Fibroblast of skin of left biceps (primary cell): ENCODE measurements at places on chromosomes 11 and 22.

- no peak for DNase-seq
These were observed 13.5 kb downstream of the RSF1 start for GRCh38 chr11:77806993-77807392.

DNA sequence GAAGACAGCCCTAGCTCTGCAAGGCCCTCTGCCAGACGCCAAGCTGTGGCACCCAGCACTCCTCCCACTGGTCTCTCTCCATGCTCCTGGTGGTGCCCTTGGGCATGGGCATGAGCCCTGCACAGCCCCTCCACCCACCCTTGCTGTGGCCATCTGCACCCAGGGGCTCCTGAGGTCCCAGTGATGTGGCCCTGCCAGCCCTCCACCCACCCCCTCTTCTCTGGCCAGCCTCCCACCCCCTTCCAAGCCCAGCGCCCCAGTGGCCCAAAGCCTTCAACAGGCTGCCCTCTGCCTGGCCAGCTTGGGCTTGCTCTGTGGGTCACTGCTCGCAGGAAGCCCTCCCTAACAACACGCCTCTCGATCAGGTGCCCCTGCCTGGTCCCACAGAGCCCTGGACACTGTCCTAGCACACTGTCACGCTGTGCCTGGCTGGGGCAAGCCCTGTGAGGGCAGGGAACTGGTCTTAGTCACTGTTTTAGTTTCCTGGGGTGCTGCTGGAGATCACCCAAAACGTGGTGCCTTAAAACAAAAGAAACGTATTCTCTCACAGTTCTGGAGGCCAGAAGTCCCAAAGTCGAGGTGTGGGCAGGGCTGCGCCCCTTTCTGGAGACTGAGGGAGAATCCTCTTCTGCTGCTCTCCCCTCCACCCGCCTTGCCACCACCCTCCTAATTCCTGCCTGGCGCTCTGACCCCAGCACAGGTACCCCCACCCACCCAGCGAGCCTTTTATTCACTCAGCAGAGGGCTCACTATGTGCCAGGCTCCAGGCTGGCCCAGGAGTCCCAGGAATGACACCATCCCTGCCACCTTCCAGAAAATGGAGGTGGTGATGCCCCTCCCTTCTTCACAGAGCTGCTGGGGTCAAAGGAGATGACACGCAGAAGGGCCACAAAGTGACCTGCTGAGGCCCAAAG, 14.7 kb downstream of the SULT4A1 start:
- no peak for DNase-seq

- no peak for DNase-seq
These were observed 16.3 kb downstream of the LDHAL6A start for GRCh38 chr11:18471995-18472394.

DNA sequence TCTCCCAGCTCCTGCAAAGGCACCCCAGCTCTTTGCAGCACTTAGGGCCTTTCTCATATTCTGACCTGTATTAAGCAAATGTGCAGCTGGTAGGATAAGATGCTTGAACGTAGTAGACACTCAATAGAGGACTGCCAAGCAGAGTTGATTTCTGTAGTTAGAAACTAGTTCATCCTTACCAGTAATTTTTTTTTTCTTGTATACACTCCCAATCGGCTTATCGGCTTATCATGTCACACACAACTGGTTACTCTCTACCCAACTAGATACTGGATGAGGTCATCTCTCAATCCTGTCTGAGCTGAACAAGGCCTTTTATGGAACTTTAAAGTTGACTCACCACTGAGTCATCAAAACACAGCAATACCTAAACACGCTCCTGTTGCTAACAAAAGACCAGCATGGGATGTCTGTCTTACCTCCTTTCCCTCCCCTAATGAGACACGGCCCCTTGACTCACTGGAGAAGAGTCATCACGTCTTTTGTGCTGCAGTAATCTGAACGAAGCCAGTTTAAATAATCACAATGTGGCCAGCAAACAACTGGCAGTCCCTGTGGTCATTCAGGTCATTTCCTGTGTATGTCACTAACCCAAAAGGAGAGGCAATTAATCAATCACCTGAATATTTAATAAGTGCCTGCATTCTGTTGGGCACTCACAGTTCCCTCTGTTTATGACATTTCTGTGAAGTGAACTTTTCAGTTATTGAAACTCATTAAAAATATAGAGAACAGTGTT, 7.5 kb upstream of the WEE1 start:
- peak; percentile 99 for DNase-seq

DNA sequence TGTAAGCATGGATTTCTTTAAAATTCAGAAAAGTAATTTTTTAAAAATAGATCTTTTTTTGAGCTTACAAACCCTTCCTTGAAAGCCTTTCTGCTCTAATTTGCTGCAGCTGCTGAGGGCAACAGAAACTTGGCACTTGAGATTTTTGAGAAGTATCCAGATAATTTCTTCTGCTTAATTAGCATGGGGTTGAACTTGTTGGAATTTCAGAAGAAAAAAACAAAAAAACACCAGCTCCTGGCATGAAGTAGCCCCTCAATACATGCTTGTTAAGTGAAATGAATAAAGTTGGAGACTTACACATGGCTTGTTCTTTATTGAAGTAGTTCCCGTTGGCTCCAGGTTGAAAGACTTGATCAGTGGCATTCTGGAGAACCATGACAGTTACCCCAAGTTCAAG, 331.4 kb upstream of the RAG2 start:
- no peak for DNase-seq

- DNase-seq: no peak
These were observed 87.8 kb upstream of the NNMT start for GRCh38 chr11:114208377-114208776.

DNA sequence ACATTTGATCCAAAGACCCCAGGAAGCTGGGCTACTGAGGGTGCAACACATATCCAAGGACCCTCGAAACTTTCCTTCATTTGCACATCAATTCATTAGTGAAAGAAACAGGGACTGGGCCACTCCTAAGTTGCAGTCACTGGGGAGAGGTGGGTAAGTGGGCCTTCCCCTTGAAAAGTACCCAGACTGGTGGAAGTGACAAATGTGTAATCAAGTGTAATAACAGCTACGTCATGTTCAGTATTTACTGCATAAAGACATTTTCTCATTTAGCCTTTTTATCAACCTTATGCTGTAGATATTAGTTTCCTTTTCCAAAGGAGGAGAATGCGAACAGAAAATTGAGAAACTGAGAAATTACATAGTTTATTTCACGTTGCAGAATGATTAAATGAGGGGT, 101.9 kb upstream of the OLFML1 start:
- DNase-seq: no peak

DNA sequence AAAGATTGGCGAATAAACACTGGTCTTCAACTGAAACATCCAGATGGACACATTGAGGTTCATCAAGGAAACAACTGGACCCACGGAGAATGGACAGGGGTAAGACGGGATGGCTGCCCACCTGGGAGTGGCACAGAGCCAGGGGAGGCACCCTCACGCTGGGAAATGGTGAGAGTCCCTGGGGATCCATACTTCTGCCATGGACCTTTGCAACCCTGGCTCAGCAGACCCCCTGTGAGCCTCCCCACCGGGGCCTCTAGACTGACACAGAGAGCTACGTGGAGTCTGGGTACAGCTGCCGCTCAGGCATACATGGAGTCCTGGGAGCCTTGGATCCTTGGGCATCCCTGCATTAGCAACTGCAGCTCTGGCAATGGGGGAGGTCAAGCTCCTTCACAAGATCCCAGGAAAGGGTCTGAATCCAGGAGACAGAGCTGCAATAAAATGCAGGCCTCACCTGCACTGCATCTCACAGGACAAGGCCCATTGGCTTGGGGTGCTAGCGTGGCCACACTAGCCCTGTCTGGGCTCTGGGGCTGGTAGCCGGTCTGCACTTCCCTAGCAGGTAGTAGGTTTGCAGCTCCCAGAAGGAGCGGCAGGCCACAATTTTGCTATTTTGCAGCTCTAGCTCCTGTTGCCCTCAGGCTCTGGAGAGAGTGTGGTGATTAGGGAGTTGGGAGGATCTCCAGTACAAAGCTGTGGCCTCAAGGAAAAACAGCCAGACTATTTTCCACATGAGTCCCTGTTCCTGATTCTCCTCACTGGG, 496.4 kb upstream of the LRRC4C start:
- DNase-seq: no peak

DNA sequence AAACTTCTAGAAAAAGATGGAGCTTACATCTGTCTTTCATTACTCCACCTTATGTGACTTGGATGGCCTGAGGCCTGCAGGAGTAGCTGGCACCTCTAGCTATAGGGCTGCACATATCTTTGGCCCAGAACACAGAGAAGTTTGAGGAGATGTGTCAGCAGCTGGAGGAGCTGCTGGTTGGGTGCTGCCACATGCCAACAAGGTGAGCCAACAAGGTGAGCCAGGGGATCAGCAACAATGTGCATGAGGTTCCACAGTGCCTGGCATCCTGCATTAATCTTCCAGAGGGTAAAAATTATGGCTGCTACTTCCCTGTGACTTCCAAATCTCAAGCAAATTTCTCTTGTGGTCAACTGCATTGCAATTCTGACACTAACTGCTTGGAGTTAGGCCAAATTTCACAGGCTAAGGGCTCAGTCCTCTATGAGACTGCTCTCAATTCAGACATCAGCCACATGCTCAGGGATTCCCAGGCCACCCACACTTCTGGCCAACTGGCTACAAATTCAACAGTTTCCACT, 16.0 kb downstream of the RBM7 start:
- DNase-seq: no peak

DNA sequence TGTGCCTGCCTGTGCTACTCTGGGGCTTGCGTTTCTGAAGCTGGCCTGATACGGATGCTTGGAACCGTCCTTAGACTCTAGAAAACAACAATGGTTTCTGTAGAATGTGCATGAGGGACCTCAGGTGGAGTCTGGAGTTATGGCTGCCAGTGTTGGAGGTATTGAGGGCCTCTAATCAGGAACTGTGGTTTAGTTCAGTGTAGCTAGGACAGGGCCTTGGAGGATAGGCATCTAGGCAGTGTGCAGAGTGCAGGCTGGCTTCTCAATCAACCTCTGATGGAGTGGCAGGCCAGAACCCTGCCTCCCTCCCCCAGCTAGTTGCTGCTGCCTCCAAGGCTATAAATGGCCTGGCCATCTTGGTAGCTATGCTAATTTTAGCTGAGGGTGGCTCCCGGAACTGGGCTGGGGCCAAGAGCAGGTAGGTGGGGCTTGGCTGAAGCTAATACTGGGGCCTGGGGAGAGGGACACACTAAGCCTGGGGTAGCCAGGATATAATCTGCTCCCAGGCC, 4.0 kb downstream of the STIM1 start:
- DNase-seq: no peak

DNA sequence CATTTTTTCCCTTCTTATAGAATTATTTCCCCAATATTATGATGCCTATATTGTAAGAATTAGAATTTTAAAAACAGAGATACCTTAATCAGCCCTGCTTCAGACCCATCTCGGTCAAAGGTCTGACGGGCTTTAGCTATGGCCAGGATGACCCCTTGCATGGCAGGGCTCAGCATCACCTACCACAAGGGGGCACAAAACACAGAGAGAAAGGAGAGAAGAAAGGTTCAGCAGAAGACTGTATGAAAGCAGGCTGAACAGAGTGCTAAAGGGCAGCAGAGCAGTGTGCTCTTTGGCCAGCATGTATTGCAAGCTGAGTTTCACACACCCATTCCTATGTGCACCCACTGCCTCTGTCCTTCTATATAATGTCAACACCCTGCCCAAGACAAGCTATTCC, 26.8 kb downstream of the CLDN25 start:
- DNase-seq: no peak

GRCh38 chr11:33742249-33742851, 6.1 kb upstream of the CD59 start:
- no peak for DNase-seq

DNA sequence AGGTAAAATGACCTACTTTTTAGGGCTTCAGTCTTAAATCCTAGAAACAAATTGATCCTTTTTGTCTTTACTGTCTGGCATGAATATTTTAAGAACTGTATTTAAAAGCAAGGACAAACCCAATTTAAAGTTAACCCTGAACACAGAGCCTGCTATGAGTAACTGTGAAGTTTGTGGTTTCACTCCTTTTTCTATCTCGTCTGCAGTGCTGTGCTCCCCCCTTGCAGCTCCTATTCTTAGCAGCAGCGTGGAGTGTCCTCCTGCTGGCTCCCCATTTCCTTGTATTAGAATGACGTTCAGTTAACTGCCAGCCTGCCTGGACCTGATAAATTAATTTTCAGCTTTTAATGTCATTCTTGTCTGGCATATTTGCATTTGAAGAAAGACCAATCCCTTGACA, 40.0 kb upstream of the LRRC4C start:
- DNase-seq: no peak

DNA sequence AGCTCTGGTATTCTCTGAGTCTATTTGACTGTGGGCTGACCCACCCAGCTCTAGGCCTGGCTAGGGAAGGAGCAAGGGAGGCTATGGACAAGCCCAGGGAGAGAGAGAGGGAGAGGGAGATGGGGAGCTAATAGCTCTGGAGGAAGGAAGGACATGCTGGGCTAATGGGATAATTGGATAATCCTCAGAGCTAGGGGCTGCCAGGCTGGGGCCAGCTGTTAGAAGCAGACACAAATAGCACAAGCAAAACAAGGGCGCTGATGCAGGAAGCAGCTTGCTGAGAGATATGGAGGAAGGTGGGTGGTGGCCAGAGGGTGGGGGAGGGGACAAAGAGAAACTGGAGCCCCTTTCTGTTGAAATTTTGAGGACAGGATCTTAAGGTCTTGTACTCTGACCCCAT, 23.2 kb downstream of the ADORA2A start:
- DNase-seq: no peak

- DNase-seq: no peak
These were observed 7.0 kb upstream of the NEFH start for GRCh38 chr22:29473001-29473400.

- DNase-seq: peak; percentile 80
These were observed 1.6 kb downstream of the PIM3 start for GRCh38 chr22:49962012-49962750.

- no peak for DNase-seq
These were observed 2.8 kb downstream of the GRK3 start for GRCh38 chr22:25567251-25567675.

DNA sequence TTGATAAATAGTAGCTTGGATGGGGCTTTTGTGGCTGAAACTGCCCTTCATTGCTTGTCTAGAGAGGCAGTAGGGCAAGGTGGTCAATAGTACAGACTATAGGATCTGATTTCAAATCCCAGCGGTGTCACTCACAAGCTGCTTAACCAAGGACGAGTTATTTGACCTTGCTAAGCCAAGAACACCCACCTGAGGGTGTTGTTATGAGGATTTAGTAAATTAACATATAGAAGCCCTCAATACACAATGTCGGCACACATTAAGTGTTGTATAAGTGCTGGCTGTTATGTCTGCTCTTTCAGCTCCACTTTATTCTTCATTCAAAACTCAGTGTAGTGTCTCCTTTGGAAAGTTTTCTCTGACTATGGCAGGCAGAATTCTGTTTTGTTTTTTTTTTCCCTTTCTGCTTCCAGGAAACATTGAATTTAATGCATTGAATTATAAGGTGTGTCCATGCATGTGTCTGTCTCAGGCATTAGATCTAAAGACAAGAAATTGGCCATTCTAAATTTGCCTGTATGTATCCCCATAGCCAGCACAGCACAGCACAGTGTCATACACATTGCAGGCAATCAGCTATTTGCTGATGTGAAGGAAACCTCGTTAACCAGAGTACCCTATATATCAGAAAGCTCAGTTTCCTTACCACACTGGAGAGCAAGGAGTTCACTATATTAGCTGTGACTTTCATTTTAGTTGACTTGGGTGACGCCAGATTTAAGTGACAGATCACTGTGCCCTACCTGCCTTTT, 212.1 kb downstream of the NELL1 start:
- no peak for DNase-seq
